ENCODE measurements at places on chromosomes 7 and 10. TPM values are rescaled to one million over a fixed set of nuclear protein-coding genes. Genes with fewer than 3 reads are reported as not detected.

SYT15 gene
- total RNA-seq = 2.1 TPM

HNRNPA2B1 gene
- 84.7 TPM for total RNA-seq

LFNG gene
- 66.1 TPM for total RNA-seq

C7orf57 gene
- total RNA-seq = not detected

AGMO gene
- total RNA-seq = not detected

ZNF736 gene
- total RNA-seq = 3.3 TPM

GIMAP4 gene
- total RNA-seq = 5.4 TPM

HOXA6 gene
- not detected for total RNA-seq

DRGX gene
- not detected for total RNA-seq

HELLS gene
- total RNA-seq = 2.5 TPM

DDC gene
- 10.0 TPM for total RNA-seq

NKX2-3 gene
- 1.7 TPM for total RNA-seq
